ENCODE measurements at places on chromosomes 3 and 15.

DNA sequence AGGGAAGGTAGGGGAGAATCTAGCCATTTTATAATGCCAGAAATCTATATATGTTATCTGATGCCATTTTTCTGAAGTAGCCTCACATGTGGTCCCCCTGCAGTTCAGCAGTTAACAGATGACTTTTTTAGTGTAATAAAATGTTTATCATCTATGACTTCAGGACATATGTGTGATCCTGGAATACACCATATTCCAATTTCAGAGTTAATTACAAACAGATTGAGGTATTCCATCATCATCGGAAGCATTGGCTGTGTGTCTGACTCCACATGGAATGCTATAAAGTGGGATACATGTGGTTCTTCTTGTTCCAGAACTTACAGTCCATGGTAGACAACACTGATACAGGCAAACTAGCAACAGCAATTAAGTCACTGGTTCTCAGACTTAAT lies 45.9 kb upstream of the LIMD1 start:
- DNase-seq: no peak

DNA sequence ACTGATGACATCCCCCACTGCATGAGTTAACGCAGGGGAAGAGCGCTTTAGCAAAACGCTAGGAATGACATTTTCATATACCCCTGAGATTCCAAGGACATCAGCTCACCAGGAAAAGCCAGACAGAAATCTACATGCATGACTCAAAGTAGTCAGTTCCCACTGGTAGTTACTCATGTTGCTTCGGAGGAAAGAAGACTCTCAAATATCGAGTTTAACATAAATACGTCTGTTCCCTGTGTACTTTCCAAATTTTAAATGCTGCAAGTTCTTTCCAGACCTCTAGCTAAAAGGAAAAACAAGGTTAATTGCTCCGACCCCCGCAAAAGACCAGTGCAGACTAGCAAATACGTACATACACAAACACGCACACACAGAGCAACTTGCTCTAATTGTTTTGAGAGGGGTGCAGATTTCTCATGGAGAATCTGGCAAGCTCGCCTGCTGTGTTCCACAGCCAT lies 115.4 kb upstream of the PRICKLE2 start:
- DNase-seq: no peak

GRCh38 chr3:123149525-123149924 lies 52.2 kb upstream of the SEC22A start:
- DNase-seq: no peak

DNA sequence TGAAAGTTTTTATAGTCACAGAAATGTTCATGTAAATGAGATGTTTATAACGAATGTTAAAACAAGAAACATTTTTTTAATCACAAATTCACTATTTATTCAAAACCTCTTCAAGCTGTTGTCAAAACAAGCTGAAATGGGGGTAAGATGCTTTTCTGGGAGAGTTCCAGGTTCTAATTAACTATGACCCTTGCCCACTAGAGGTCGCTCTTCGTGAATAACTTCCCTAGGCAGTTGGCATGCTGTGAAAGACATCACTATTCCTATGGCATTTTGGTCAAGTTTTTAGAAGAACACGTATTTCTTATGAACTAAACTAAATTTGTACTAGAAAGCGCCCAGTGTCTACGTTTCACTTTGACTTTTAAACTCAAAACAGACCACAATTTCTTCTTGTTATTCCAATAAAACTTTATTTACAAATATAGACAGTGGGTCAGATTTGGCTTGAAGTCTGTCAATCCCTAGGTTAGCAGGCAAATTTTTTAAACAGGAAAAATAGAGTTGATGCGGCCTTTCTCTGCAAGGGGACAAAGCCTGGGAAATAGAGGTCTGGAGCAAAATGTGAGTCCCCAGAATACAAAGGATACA lies 62.8 kb upstream of the CMTM8 start:
- no peak for DNase-seq

DNA sequence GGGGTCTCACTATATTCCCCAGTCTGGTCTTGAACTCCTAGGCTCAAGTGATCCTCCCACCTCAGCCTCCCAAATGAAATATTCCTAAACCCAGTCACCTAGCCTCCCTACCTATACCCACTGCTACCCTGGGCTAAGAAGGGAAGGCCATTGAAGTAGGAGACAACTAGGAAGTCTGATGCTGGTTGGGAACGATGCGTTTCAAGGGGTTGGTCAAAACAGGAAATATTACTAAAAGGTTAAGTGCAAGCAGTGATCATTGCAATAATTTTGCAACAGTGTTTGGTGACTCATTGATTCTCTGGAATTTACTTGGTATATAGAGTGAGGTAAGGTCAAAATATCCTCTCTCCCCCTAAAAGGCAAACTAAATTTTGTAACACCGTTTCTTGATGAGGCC lies 4.6 kb upstream of the UQCRC1 start:
- DNase-seq: no peak

GRCh38 chr15:23588268-23588667 lies 22.8 kb downstream of the MKRN3 start:
- DNase-seq: no peak

GRCh38 chr3:155271343-155271613 lies 22.2 kb downstream of the STRIT1 start:
- no peak for DNase-seq

- DNase-seq: no peak
These were observed 499.8 kb downstream of the ROBO2 start for GRCh38 chr3:77539677-77540076.

DNA sequence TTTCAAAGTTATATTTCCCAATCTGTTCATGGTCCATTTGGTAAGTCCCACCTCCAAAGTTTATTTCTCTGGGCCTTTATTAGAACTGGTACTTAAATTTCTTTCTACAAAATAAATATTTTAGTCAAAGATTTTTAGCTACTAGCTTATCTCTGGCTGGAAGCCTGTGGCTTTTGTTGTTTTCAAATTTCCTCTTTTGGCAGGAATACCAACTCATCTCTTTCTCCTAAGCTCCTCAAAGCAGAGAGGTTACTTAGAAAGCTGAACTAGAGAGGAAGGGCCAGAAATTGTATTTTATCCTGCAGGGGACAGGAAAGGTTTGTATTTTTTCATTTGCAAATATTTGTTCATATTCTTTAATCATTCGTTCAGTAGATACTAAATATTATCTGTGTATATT lies 227.8 kb downstream of the TBL1XR1 start:
- DNase-seq: no peak

- DNase-seq: no peak
These were observed 200.4 kb downstream of the ADAMTSL3 start for GRCh38 chr15:83854321-83854720.

DNA sequence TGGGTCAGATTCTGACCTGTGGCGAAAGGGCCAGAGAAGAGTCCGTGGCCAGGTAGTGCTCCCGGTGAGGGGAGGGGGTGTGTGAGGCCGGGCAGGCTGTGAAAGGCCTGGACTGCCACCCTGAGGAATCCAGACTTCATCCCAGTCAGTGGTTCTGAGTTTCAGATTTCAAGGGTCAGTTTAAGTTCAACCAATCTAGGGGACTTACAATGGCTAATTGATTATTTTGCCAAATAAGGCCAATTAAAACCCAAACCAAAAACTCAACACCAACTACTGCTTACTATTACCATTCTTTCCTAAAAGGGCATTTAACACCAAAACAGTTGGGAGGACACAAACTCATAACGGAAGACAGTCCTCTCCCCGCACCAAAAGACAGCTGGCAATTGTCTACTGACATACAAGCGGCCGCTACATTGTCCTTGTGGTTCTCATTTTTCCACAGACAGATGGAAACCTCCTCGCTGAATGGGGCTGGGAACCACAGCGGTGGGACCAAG lies 30.5 kb downstream of the TMEM44 start:
- DNase-seq: no peak

- DNase-seq: no peak
These were observed 1.8 kb downstream of the SETD2 start for GRCh38 chr3:47161983-47162696.

GRCh38 chr3:134918441-134918840 lies 123.4 kb downstream of the EPHB1 start:
- no peak for DNase-seq

DNA sequence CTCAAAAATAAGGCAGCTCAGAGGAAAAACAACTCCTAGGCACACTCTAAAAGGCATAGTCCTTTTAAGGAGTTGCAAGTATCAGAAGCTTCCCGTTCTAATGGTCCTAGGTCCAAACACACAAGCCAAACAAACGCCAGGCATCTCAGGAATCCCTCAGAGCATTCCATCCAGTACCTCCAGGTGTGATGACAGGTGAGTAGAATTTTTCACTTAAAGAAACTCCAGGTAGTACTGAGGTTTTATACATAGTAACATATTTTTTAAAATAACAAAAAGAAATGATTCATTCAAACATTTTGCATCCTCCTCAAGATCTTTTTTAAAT lies 1092.3 kb downstream of the TUSC7 start:
- no peak for DNase-seq

GRCh38 chr3:33075995-33076394 lies 21.0 kb downstream of the GLB1 start:
- no peak for DNase-seq

GRCh38 chr3:170244576-170244975 lies 22.4 kb downstream of the PRKCI start:
- DNase-seq: no peak

- no peak for DNase-seq
These were observed 172.6 kb downstream of the SATB1 start for GRCh38 chr3:18252578-18252977.

GRCh38 chr15:99508311-99508645 lies 57.5 kb upstream of the MEF2A start:
- no peak for DNase-seq

GRCh38 chr3:147312786-147313280 lies 93.5 kb downstream of the ZIC4 start:
- no peak for DNase-seq

DNA sequence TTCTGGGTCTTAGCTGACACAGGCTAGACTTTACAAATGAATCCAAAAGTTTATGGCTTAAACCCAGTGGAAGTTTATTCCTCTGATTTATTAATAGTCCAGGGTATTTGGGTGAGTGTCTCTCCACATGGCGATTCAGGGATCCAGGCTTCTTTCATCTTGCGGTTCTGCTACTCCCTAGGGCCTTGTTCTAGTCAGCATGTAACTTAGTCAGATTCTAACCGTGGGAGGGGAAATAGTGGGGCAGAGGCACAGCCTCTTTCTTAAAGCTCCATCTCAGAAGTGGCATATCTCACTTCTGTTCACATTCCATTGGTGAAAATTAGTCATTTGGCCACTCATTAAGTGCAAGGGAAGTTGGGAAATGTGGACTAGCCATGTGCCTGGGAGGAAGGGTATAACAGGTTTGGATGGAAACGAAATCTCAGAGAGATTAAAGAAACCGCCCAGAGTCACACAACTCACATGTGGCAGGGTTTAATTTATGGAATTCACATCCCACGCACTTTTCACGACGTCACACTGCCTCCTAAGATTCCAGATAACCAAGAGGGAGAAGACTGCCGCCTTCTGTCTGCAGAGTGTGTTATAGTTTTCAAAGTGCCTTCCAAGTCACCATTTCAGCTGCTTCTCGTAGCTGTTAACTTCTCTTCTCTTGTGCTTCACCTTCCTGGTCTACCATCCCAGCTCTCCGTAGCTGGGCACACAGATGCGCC lies 11.4 kb upstream of the RASGRF1 start:
- no peak for DNase-seq

All from brain pericyte (primary cell).